MG63 (cell line): ENCODE measurements at places on chromosomes 11 and 22. TPM values are rescaled to one million over a fixed set of nuclear protein-coding genes. Genes with fewer than 3 reads are reported as not detected.

The ASCL2 gene
- total RNA-seq, result not detected in 2 replicates

The IL17REL gene
- total RNA-seq, result not detected in 2 replicates

The BBS1 gene
- 7.7 and 14.7 TPM in 2 replicates for total RNA-seq

The JHY gene
- total RNA-seq, result 0.53 and 1.6 TPM in 2 replicates

The TOP3B gene
- total RNA-seq, result 26.6 and 35.8 TPM in 2 replicates

The SYTL2 gene
- 17.3 and 37.4 TPM in 2 replicates for total RNA-seq

The CCDC116 gene
- total RNA-seq, result not detected in 2 replicates

The MMP12 gene
- 0.12 TPM in 1 of 2 replicates, not detected in the other for total RNA-seq

The ADM2 gene
- total RNA-seq, result 2.2 and 6.9 TPM in 2 replicates

- no peak for DNase-seq
These were observed 17.6 kb upstream of the CALCB start for GRCh38 chr11:15055620-15056356.

- no peak for DNase-seq
These were observed 739 bp downstream of the ZMAT5 start for GRCh38 chr22:29765905-29766631.

- no peak for DNase-seq
These were observed 817.4 kb downstream of the OPCML start for GRCh38 chr11:132714859-132715440.

DNA sequence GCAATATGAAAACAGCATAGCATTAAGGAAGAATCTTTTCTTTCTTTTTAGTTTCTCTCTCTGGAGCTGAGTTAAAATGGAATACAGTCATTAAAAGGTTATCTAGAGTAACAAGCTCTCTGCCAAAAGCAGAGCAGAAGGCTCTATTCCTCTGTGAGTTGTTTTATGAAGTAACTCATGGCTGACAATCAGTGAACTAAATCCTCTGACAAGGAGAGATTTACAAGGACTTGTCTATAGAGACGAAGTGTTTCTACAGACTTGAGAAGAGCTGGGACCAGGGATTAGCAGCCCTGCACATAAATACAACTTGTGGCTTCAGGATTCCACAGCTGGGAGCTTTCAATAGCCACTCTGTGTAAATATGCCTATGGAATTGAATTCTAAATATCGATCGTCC is 192.5 kb upstream of the RAG2 start:
- no peak for DNase-seq

GRCh38 chr11:15932417-15932816 is 423.9 kb downstream of the SOX6 start:
- DNase-seq, result no peak

DNA sequence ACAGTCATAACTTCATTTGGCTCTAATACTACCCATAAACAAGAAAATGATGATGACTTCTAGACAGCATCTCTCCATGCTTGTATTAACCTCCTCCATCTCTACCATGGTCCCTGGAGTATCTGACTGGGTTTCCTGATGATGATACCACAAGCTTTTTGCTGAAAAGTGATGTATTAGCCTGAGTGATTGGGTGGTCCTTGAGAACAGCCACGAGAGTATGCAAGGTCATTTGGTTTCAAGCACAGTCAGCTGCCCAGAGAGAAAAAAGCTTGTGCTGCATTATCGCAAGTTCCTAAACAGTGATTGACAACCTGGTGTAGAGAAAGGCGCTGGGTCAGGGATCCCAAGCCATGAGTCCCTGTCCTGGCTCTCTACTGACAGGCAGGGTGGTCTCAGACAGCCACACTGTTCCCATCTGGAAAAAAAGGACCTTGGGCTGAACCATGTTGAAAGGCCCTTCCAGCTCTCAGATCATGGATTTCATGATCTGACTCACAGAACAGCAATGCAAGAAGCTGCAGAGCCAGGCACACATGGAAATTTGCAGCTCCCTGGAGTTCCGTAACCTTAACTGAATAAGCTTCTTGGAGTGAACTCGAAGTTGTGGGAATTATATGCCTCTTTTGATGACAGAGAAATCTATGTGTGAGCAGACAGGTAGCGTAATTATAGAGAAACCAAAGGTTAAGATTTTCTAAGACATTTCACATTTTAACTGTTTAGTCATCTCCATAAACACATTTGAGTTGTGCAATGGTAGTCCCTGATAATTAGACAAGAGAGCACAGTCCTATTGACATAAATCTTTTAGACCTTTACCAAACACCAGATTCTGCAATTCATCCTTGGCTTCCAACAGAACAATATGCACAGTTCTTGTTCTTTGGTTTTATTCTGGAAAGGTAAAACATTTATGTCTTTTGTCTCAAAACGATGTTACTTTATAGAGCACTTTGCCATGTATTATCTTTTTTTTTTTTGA is 54.1 kb upstream of the UBASH3B start:
- peak; percentile 50 for DNase-seq

DNA sequence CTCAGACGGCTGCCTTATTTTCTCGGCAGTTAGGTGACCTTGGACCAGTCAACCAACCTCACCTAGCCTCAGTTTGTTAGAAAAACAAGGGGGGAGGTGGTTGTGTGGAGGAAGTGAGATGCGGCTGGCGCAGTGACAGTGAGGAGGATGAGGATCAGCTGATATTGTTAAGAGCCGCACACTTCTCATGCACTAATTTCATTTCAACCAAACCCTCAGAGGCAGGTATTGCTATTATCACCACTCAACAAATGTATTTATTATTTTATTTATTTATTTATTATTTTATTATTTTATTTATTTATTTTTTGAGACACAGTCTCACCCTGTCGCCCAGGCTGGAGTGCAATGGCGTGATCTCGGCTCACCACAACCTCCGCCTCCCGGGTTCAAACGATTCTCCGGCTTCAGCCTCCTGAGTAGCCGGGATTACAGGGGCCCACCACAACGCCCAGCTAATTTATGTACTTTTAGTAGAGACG is 2.1 kb downstream of the LGALS1 start:
- no peak for DNase-seq

DNA sequence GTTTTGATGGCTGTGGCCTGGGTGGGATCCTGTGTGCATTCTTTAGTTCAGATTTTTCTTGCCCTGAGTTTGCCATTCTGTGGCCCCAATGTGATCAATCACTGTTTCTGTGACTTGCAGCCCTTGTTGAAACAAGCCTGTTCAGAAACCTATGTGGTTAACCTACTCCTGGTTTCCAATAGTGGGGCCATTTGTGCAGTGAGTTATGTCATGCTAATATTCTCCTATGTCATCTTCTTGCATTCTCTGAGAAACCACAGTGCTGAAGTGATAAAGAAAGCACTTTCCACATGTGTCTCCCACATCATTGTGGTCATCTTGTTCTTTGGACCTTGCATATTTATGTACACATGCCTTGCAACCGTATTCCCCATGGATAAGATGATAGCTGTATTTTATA is 620 bp downstream of the OR4C16 start:
- no peak for DNase-seq

GRCh38 chr11:123188508-123189165 is 6.4 kb downstream of the CLMP start:
- DNase-seq, result peak; percentile 58

DNA sequence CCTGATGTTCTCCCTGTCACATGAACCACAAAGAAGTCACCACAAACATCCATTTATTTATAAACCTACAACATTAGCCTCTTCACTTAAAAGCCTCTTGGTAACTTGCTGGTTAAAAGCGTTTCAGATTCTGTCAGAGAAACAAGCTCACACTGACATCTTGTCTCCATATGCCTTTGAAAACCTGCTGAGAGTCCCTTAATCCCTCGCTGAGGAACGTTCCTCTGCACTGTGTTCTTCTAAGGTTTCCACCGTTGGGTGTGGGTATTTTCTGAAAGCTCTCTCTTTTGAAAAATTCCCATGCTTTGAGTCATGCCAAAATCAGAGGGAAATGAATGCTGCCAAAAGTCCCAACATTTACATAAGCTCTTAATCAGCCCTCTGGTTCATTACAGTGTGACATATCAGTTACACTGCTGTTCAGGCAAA is 149.8 kb downstream of the CCDC34 start:
- DNase-seq, result peak; percentile 30

GRCh38 chr11:69582756-69583467 is 58.0 kb upstream of the CCND1 start:
- DNase-seq, result no peak

- no peak for DNase-seq
These were observed 661.4 kb downstream of the CNTN5 start for GRCh38 chr11:99682171-99682570.

DNA sequence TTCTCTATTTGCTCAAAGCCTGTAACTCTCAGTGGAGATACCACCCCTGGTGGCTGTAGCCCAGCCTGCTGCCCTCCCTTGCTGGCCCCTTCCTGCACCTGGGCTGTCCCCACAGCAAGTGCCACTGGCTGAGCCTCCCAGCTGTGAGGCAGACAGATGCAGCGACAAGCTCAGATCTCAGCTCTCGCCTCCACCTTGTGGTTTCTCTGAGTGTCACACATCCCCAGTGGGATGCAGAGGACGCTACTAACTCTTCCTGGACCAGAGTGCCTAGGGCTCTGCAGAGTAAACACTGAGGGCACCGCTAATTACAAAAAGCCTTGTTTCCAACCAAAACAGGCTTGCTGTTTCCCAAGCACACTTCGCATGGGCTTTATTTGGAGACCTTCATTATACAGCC is 8.9 kb downstream of the YPEL1 start:
- no peak for DNase-seq
